H1 (cell line): ENCODE measurements at places on chromosomes 2 and 18. TPM values are rescaled to one million over a fixed set of nuclear protein-coding genes. Genes with fewer than 3 reads are reported as not detected.

- no peaks in the 10 kb centered on the region for H3K27me3 ChIP-seq
- H3K36me3 ChIP-seq = no peaks in the 10 kb centered on the region
- no peak overlapping the region for H3K27ac ChIP-seq
- H3K4me3 ChIP-seq = no peak overlapping the region
- peaks cover 3% of the 10 kb centered on the region for H3K4me1 ChIP-seq
Measured at GRCh38 chr2:9000442-9000841, 3.0 kb downstream of the MBOAT2 start.

- peaks cover 15% of the 10 kb centered on the region for H3K4me1 ChIP-seq
- H3K27ac ChIP-seq = no peak overlapping the region
- no peak overlapping the region for H3K4me3 ChIP-seq
- H3K36me3 ChIP-seq = no peaks in the 10 kb centered on the region
Measured at GRCh38 chr2:229784791-229785190, 70.4 kb upstream of the DNER start.

DNA sequence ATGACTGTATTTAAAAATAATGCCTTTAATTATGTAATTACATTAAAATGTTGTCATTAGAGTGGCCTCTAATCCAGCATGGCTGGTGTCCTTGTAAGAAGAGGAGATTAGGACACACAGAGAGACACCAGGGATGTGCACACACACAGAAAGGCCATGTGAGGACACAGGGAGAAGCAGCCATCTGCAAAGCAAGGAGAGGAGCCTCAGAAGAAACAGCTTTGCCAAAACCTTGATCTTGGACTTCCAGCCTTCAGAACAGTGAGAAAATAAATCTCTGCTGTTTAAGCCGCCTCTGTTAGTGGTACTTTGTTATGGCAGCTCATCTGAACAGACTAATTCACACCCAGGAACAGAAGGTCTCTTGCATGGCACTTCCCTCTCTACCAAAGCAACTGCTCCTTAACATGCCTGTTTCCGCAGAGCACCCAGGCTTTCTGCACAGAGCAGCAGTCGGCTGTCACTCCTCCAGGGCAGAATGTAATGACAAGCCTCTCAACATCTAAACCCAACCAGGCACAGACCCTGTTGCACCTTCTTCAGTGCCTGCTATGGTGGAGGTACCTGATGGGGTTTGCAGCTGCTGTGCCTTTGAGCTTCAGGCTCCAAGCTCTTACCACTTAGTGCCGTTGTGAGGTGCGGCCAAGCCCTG lies 377.7 kb downstream of the TDRD15 start:
- no peaks in the 10 kb centered on the region for H3K4me1 ChIP-seq
- no peak overlapping the region for H3K27ac ChIP-seq
- no peak for DNase-seq
- no peaks in the 10 kb centered on the region for H3K27me3 ChIP-seq

DNA sequence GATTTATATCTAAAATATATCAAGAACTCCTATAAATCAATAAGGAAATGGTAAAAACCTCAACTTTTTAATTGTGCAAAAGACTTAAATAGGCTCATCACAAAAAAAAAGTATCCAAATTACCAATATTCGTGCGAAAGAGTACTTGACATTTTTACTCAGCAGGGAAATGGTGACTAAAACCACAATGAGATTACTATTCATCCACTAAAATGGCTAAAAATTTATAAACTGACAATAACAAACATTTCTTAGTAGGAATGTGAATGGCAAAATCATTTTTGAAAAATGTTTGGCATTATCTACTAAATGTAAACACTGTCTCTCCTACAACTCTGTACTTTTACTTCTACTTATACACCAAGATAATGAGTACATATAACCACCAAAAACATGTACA lies 184.8 kb upstream of the RND3 start:
- no peak overlapping the region for H3K4me3 ChIP-seq
- no peak for DNase-seq
- no peaks in the 10 kb centered on the region for H3K27me3 ChIP-seq
- no peaks in the 10 kb centered on the region for H3K4me1 ChIP-seq
- no peak overlapping the region for H3K27ac ChIP-seq
- H3K36me3 ChIP-seq = no peaks in the 10 kb centered on the region

DNA sequence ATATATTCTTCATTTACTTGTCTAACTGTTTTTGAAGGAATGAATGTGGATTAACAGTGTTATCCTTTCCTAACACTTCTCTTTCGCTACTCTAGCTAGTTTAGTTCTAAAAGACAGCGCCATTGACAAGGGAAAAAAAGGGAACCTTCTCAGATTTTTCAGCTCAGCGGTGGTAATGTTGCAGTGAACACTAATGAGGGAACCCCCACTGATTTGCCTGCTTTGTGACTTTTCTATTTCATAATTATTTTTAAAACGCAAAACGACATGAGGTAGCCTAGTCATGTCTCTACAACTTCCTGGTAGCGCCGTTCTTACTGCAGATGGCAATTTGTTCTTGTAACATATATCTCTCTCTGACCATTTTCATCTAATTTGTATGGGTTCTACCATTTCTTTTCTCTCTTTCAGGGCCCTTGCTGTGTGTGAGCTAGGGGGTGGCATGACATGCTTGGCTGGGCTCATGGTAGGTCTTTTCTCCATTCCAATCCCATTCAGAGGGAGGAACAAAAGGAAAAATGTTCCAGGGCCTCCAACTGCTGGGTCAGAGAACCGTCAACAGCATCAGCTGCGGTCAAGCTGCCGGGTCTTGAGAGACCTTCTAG lies 235.5 kb upstream of the SIX3 start:
- H3K4me3 ChIP-seq = no peak overlapping the region; the same call in 1 of the 2 replicates
- H3K4me1 ChIP-seq = peaks cover 1% of the 10 kb centered on the region; the same call in 1 of the 2 replicates
- no peak for DNase-seq
- H3K27me3 ChIP-seq = no peaks in the 10 kb centered on the region
- no peak overlapping the region for H3K27ac ChIP-seq

DNA sequence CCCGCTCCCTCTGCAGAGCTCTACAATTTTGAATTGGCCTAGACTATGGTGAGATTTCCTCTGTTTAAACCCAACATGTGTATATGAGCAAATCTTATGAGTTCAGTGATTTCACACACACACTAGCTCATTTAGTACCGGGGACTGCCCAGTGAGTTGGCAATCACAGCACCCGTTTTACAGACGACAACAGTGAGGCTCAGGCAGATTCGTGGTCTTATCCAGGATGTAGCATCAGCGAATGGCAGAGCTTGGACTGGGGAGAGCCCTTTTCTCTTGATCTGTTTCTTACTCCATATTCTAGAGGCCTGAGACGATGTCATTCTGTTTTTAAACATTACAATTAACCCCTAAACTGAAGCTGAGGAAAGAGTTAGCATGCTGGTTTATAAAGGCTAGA lies 419.9 kb downstream of the NBAS start:
- no peaks in the 10 kb centered on the region for H3K27me3 ChIP-seq
- no peaks in the 10 kb centered on the region for H3K36me3 ChIP-seq
- no peak for DNase-seq
- H3K27ac ChIP-seq = no peak overlapping the region

GRCh38 chr2:28640908-28641300 lies 110.7 kb upstream of the PPP1CB start:
- no peak for DNase-seq
- H3K4me3 ChIP-seq = no peak overlapping the region
- H3K27me3 ChIP-seq = no peaks in the 10 kb centered on the region
- H3K27ac ChIP-seq = no peak overlapping the region

GRCh38 chr2:178295115-178295514 lies 100.8 kb downstream of the OSBPL6 start:
- no peaks in the 10 kb centered on the region for H3K27me3 ChIP-seq
- no peak overlapping the region for H3K27ac ChIP-seq
- no peaks in the 10 kb centered on the region for H3K4me1 ChIP-seq
- DNase-seq = no peak
- no peaks in the 10 kb centered on the region; the same call in 1 of the 2 replicates for H3K36me3 ChIP-seq
- H3K4me3 ChIP-seq = no peak overlapping the region

- DNase-seq = no peak
- H3K4me1 ChIP-seq = peaks cover 21% of the 10 kb centered on the region
- no peak overlapping the region for H3K4me3 ChIP-seq
- H3K27ac ChIP-seq = no peak overlapping the region
- H3K36me3 ChIP-seq = no peaks in the 10 kb centered on the region
- H3K27me3 ChIP-seq = no peaks in the 10 kb centered on the region
Measured at GRCh38 chr2:238097201-238097987, 2.7 kb upstream of the ESPNL start.

DNA sequence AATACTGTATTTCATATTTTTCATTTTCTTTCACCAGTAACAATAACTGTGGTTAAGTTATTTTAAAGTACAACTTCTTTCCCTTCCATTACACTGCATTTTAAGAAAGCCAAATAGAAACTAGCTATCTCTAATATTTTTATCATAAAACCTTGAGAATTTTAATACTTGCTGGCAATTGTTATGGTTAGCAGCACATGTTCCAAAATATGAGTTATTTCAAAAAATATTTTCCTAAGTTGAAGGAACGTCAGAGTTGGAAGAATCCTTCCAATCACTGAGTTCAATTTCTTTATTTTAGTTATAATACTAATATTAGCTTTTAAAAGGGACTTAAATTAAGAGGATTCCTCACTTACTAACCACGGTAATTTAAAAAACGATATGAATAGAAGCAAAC lies 68.4 kb downstream of the SCN9A start:
- H3K27me3 ChIP-seq = no peaks in the 10 kb centered on the region
- H3K4me1 ChIP-seq = no peaks in the 10 kb centered on the region
- no peak overlapping the region for H3K4me3 ChIP-seq
- no peak for DNase-seq

DNA sequence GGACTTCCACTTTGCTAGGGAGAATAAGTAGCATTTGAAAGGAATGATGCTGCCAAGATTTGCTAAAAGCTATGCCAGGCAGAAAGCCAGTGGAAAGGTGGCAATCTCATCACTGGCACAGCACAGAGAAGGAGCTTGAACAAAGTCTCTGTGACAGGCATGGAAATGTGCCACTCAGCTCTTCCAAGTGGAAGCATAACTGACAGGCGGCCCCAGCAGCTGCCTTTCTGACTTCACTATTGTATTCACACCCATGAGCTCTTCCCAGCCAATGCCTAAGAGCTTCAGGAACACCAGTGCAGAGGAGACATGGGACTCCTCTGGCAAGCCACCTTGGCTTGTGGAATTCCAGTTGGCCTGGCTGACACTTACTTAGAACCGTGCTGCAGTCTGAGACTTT lies 134.6 kb upstream of the REG3G start:
- H3K27ac ChIP-seq = no peak overlapping the region
- no peaks in the 10 kb centered on the region for H3K4me1 ChIP-seq
- DNase-seq = no peak
- H3K4me3 ChIP-seq = no peak overlapping the region
- H3K27me3 ChIP-seq = no peaks in the 10 kb centered on the region

DNA sequence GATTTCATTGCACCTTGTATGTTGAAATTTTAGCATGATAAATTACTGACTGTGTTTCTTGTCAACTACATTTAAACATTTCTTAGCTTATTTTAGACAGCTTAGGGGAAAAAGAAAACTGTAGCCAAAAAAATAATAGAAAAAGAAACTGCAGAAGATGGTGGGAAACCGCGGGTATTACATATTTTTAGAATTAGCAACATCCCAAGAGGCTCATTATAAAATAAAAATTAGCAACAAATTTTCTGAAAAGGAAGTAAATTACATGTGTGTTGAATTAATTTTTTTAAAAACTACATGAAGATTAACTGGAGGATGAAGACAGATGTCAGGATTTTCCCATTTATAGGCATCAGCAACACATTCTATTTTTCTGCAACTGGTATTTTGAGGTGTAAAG lies 4.3 kb downstream of the PELI1 start:
- H3K4me3 ChIP-seq = no peak overlapping the region
- H3K27me3 ChIP-seq = no peaks in the 10 kb centered on the region
- no peak overlapping the region for H3K27ac ChIP-seq
- no peaks in the 10 kb centered on the region for H3K4me1 ChIP-seq

DNA sequence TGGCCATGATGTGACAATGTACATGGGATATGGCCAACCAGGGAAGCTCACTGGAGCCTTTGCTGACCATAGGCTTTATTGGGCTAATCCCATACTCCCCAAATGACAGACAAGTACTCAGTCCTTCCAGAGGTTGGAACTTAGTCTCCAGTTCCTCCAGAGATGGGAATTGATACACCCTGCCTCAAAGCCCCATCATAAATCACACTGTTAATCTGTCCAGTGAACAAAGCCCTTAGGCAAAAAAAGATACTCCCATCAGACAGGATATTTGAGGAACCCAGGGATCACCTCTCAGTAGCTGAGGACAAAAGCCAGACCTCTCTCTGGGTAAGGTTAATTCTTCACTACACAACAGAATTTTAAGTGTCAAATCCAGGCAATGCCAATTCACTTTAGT lies 247.5 kb upstream of the CDH20 start:
- no peaks in the 10 kb centered on the region for H3K4me1 ChIP-seq
- no peak overlapping the region for H3K4me3 ChIP-seq
- no peak for DNase-seq
- no peaks in the 10 kb centered on the region for H3K27me3 ChIP-seq
- H3K36me3 ChIP-seq = no peaks in the 10 kb centered on the region

DNA sequence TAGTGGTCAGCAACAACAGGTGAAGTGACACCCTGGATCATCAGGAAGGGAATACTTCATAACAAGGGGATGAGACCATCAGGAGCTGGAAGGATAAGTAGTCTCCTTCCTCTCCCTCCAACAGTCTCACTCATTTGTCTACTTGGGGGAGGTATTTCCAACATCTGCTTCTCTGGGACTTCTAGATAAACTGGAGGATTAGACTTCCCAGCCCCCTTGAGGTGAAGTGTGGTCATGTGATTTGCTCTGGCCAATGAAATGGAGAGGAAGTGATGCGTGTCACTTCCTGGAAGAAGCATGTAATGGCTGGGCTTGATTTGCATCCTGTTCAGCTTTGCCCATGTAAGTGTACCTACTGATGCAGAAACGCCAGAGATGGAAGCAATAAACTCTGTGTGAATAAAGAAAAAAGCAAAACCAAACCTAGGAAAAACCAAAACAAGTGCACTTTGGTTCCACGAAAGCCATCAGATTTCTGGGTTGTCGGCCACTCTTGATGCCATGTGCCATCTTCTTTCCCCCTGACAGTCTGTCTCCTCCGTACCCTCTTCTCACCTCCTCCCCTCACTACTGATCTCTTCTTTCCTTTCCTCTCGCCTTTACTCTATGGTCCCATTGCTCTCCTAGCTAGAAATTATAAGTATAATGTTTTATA lies 76.1 kb upstream of the DNMT3A start:
- no peak for DNase-seq
- H3K4me3 ChIP-seq = no peak overlapping the region
- no peaks in the 10 kb centered on the region; the same call in 1 of the 2 replicates for H3K36me3 ChIP-seq
- no peaks in the 10 kb centered on the region for H3K27me3 ChIP-seq
- no peak overlapping the region for H3K27ac ChIP-seq
- H3K4me1 ChIP-seq = peaks cover 6% of the 10 kb centered on the region

Gene POTEC
- not detected in 2 replicates for polyA plus RNA-seq

Gene STK16
- polyA plus RNA-seq = 51.4 and 69.9 TPM in 2 replicates

Gene C18orf54
- polyA plus RNA-seq = 4.1 and 6.7 TPM in 2 replicates

Gene SMYD1
- polyA plus RNA-seq = 0.05 and 0.06 TPM in 2 replicates

Gene UGT1A4
- polyA plus RNA-seq = not detected in 2 replicates

Gene TMEM247
- not detected in 2 replicates for polyA plus RNA-seq

Gene CD226
- not detected in 2 replicates for polyA plus RNA-seq

Gene LIPT1
- 6.1 and 8.0 TPM in 2 replicates for polyA plus RNA-seq

Gene DNAJC5G
- 0.75 and 0.83 TPM in 2 replicates for polyA plus RNA-seq

Gene LYPD6
- 4.4 and 5.6 TPM in 2 replicates for polyA plus RNA-seq

Gene SNED1
- polyA plus RNA-seq = 1.9 and 2.6 TPM in 2 replicates

Gene BCL2
- 0.59 and 0.75 TPM in 2 replicates for polyA plus RNA-seq

Gene CERS6
- polyA plus RNA-seq = 4.2 and 6.8 TPM in 2 replicates

Gene LYG2
- polyA plus RNA-seq = not detected in 2 replicates

Gene TSPYL6
- polyA plus RNA-seq = not detected in 2 replicates

Gene SKA1
- 8.6 and 9.2 TPM in 2 replicates for polyA plus RNA-seq
